Nephron progenitor cell (in vitro differentiated cells): ENCODE measurements at places on chromosomes 1 and 21.

GRCh38 chr1:111956155-111956771 is 33.2 kb downstream of the KCND3 start:
- DNase-seq, result no peak

- no peak for DNase-seq
Measured at GRCh38 chr1:183029591-183030000, 6.4 kb downstream of the LAMC1 start.

GRCh38 chr1:182754087-182754486 is 35.5 kb upstream of the NPL start:
- no peak for DNase-seq

GRCh38 chr1:11690397-11691301 is 861 bp upstream of the DRAXIN start:
- DNase-seq, result peak; percentile 87

GRCh38 chr1:41241354-41241748 is 755 bp downstream of the SCMH1 start:
- peak; percentile 64 for DNase-seq

- DNase-seq, result no peak
Measured at GRCh38 chr1:38990386-38990737, 714 bp upstream of the AKIRIN1 start.

DNA sequence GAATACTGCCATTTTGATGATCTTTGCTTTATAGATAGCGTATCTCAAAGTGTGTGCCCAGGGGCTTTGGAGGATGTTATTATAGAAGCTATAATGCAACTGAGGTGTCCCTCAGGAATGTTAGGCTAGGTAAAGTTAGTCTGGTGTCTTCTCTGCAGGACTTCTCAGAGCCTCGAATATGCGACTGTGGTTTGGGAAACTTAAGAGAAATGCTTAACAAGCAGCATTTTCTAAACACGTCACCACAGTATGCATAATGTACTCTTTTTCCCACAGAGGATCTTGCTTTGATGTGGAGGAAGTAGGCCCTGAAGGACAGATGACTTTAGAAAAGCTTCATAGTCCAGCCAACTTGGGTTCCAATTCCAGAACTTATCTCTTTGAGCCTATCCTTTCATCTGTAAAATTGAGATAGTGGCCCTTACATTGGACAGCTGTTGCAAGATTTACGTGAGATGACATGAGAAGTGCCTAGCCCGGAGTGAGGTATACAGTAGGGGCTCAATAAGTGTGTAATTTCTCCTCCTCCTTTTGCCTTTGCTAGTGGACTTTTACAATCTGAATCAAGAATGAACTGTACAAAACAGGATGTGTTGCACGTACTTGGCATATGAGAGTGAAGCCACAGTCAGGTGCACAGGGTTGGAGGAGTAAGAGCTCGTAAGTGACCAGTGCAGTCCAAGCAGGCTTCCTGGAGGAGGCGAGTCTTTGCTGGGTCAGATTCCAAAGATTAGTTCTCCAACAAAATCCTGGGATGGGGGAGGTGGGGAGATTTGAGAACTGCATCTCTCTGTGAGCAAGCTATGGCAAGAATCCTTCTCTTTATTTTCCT is 29.7 kb upstream of the TRABD2B start:
- DNase-seq, result no peak

DNA sequence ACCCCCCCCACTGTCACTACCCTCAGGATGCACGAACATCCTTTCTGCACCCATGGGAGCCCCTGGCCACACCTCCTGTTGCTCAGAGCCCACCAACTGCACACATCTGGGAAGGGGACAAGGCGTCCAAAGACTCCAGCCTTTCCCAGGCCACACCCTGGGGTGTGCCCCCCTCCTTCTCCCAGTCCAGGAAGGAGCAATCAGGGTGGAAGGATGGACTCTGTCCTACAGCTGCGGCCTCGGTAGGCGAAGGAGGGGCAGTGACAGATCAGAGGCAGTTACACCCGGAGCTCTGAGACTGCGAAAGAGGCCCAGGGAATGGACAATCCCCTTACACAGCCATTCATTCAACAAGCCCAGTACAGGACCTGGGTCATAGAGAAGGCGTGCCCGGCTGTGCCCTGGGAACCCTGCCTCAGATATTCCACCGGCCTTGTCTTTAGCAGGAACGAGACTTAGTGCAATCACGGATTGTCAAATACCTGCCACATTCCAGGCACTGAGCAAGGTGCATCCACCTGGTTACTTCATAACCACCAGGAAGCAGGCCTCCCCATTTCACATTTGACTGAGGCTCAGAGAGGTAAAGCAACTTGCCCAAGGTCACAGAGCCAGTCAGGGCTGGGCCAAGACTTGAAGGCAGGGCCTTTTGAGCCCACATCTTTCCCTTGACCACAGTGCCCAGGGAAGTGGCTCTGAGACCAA is 9.4 kb downstream of the HSPG2 start:
- DNase-seq, result no peak

DNA sequence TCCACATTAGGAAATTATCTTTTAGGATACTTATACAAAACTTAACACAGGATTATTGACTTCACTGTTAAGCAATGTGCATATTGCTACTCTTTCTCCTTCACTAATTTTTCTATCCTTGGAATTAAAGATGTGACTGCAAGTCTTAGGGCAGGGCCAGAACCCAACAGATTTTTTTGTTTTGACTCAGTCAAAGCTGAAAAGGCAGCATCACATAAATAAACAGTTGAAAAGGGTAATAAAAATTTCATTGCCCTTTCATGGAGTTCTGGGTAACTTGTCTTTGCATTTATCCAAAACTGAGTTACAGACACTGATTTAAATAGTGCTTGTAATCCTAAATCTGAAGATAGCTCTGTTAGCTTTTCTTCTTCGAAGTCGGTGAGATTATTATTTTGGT is 1.9 kb upstream of the TMEM35B start:
- no peak for DNase-seq

- no peak for DNase-seq
Measured at GRCh38 chr1:6223617-6224016, 12.1 kb downstream of the ICMT start.

DNA sequence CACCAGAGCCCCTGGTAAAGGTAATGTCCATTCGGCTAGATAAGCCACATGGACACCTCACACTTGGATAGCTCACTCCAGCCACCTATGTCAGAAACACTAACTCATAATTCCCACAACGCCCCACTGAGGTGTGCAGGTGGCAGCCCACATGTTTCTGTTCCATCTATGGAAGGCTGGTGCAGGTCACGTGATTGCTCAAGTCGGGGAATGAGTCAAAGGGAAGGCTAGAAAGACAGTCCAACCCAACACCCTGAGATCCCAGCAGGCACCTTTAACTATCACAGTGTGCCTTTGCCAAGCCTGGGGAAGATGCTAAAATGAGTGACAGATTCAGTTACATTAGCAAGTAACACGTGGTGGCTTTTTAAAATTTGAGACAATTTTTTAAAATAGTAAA is 45.3 kb upstream of the KCNE1 start:
- DNase-seq, result no peak

- DNase-seq, result no peak
Measured at GRCh38 chr1:38094711-38095290, 48.2 kb upstream of the POU3F1 start.

- no peak for DNase-seq
Measured at GRCh38 chr1:55272994-55273393, 57.8 kb upstream of the USP24 start.

DNA sequence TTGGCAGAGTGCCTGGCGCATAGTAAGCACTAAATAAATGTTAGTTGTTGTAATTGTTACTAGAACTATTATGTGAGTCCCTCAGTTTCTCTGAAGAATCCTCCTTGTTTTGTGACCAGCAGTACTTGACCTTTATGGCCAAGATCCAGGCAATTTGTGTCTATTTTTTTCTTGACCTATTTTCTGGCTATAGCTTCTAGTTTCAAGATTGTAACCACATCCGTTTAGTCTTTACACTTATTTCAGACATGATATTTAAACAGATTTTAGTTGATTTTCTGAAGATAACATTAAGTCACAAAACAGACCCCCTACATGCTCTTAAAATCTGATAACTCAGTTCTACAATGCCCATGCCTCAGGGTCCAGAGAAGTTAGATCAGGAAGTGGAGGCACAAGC is 50.3 kb downstream of the CDC7 start:
- no peak for DNase-seq
